Urothelium cell line (cell line): ENCODE measurements at places on chromosomes 2 and 18.
A peak's percentile ranks its signal among the peaks of the same experiment; 100 is the strongest.

DNA sequence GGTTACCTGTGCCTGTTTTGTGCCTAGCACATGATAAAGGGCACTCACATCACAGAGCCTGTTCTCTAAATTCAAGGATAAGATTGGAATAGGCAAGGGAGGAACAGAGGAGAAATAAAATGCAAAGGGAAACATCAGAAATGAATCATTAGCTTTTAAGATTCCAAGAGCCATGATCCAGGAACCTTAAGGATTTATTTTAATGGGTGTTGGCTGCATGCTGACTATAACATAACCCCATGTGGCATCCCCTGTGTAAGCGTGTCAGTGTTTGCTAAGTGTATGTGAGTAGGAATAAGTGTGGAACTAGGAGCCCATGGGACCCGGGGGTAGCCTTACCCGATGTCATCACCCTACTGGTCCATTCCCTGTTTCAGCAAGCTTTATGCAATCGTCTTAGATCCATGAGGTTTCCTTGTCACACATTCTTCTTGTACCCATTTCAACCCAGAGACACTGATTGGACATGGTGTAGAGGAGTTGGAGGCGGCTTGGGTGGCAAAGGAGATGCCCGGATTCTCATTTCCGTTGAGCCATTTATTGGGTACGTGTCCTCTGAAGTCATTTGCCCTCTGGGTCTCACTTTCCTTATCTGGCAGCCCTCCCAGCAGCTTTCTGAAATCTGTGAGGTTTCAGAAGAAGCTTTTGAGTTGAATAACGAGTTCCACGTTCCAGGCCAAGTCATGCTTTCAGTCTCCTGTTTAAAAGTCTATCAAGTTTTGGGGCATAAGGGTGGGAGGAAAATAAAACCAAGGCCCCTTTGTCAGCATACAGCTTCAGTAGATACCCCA lies 117.0 kb downstream of the MGAT5 start:
- DNase-seq, result no peak

GRCh38 chr2:207528980-207529329 lies 807 bp upstream of the CREB1 start:
- DNase-seq, result peak; percentile 50

GRCh38 chr2:16375351-16375750 lies 290.3 kb downstream of the CYRIA start:
- DNase-seq, result no peak

DNA sequence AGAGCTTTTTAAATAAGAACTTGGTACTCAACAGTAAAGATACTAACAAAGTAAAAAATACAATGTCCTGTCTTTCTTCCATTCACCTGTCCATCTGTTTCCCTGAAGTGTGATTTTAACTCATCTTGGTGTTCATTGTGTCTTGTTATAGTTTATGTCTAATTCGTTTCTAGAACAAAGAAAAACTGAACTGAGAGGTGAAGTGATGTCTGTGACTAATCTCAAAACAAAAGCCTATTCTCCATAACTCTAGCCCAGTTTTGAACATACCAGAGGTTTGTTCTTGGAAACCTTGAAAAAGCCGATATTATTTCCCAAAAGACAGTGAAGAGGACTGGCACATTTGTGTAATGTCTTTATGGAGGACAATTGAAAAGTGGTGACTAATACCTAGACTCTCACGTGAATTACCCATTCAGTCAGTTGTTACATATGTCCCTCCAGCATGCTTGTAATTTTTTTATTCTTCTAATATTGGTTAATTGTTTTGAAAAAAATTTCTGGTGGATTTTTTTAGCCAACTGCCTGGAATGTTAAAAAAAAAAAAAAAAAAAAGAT lies 725.8 kb downstream of the SATB2 start:
- DNase-seq, result peak; percentile 7

- DNase-seq, result no peak
Measured at GRCh38 chr2:15944325-15945017, 4.1 kb downstream of the MYCN start.

DNA sequence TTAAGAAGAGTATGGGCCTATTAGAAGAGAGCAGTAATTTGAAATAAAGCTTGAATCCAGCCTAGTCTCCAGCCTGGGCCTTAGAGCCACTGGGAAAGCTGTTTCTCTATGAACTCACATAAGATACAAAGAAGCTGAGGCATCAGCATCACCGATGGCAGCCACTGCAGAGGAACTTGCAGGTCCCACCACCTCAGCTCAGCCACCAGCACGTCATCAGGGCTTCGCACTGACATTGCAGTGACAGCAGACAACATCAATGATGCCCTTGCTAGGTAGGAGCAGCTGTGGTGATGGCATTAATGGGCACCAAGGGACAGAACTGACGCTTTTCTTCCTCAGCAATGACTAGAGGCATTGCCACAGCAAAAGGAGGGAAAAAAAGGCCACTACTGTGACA lies 67.7 kb upstream of the CDC42EP3 start:
- DNase-seq, result no peak

DNA sequence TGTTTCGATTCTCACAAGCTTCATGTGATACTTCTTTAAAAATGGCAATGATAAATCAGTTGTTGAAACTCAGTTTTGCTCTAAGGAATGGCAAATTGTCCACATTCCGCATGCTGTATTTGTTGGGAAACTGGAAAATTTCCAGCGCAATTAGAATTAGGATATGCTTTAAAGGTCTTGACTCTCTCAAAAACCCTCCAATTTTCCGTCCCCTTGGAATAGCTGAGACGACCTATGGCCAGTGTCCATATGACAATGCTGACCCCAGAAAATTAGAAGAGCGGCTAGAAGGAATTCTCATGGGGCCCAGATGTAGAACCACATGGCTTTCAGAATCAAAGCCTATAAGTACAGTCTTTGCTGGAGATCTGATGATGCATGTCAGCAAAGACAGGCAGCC lies 170.8 kb downstream of the TMEM18 start:
- DNase-seq, result no peak

- no peak for DNase-seq
Measured at GRCh38 chr2:18153741-18154140, 275.3 kb downstream of the KCNS3 start.

- DNase-seq, result no peak
Measured at GRCh38 chr2:173424886-173425285, 70.2 kb downstream of the CDCA7 start.

GRCh38 chr2:37376421-37377186 lies 32.2 kb downstream of the QPCT start:
- peak; percentile 80 for DNase-seq

DNA sequence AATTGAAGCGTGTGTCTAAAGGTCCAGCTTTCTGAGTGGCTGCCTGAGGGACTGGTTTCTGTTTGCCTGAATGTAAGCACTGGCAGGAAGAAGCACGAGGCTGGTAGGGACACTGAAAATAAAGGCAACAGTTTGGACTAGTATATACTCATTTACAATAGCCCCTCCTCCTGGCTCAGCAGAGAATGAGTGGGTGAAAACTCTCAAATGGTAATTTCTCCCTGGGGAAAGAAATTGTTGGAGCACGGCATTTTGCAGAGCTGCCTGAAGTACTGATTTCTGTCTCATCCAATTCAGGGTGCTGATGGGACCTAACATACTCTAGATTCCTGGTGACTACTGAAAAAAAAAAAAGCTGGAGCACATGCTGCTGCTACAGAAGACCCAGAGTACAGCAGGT lies 17.3 kb upstream of the SPP2 start:
- no peak for DNase-seq

DNA sequence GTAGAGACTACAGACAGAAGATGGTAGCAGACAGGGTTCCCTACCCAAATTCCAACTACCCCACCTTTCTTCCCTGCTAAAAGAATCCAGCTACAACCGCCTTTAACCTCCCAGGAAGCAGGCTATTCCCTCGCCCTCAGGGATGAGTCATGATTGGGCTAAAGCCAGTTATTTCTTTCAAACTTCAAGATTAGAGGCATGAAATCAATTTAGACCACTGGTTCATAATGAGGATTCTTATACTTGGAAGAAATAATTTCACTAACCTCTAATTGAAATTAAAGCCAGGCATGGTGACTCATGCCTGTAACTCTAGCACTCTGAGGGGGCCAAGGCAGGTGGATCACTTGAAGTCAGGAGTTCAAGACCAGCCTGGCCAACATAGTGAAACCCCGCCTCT lies 20.0 kb downstream of the TRIP12 start:
- DNase-seq, result peak; percentile 75

GRCh38 chr2:217654168-217654567 lies 348.6 kb downstream of the TNS1 start:
- DNase-seq, result no peak

DNA sequence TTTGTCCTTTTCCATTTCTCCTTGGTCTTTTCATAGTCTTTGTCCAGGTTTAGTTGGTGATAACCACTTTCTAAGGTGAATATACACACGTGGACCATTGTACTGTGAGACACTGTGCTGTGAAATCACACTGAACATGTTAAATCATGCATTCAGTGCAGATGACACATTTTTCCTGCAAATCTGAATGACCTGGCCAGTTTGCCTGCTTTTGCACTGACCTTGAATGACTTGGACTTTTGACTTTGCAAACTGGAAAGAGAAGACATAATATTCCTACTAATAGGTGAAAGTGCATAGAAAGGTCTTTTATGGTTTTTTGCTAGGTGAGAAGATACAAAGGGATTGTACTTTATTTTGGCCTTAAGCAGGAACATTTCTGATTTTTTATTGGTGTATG lies 21.7 kb upstream of the PHLPP1 start:
- DNase-seq, result no peak

DNA sequence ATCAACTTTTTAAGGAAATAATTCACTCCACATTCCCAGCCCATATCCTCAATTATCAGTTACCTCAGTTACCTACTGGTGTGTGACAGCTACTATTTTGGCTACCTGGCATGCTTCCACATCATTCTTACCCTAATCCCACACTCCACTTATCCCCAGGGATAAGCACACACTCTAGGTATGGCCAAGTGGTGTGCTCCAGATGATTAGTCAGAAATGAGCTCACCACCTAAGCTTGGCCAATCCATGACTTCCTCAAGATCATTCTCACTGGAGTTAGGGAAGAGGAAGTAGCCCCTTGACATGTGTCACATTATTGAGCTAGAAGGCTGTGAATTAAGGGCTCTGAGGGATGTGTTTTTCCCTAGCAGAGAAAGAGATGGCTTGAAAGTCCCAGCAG lies 20.9 kb upstream of the SMAD4 start:
- no peak for DNase-seq

DNA sequence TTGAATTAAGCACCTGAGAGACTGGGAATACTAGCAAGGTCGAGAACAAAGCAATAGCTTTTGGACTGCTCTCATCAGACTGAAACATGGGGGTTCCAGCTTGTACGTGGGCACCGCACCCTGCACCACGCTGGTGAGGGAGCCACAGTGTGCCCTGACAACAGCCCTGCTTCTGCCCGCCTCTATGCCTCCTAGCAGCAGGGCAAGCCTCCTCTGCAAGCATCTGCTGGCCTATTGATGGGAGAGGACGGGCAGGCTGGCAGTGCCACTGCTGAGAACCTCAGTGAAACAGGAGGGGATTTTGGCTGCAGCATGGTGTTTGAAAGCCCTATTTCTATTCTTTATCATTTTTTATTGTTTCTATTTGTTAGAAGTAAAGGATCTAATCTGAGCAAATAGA lies 146.1 kb upstream of the OTOS start:
- no peak for DNase-seq

GRCh38 chr2:151974988-151975387 lies 123.9 kb downstream of the CACNB4 start:
- no peak for DNase-seq

- DNase-seq, result no peak
Measured at GRCh38 chr2:441258-442022, 153.5 kb upstream of the ALKAL2 start.

- DNase-seq, result no peak
Measured at GRCh38 chr2:126839796-126840195, 58.9 kb upstream of the TEX51 start.

GRCh38 chr2:70080610-70081200 lies 6.6 kb upstream of the PCBP1 start:
- no peak for DNase-seq
